Lower leg skin (tissue), 4 donors: ENCODE measurements at places on chromosomes 16 and 17. TPM values are rescaled to one million over a fixed set of nuclear protein-coding genes. Genes with fewer than 3 reads are reported as not detected.

DNA sequence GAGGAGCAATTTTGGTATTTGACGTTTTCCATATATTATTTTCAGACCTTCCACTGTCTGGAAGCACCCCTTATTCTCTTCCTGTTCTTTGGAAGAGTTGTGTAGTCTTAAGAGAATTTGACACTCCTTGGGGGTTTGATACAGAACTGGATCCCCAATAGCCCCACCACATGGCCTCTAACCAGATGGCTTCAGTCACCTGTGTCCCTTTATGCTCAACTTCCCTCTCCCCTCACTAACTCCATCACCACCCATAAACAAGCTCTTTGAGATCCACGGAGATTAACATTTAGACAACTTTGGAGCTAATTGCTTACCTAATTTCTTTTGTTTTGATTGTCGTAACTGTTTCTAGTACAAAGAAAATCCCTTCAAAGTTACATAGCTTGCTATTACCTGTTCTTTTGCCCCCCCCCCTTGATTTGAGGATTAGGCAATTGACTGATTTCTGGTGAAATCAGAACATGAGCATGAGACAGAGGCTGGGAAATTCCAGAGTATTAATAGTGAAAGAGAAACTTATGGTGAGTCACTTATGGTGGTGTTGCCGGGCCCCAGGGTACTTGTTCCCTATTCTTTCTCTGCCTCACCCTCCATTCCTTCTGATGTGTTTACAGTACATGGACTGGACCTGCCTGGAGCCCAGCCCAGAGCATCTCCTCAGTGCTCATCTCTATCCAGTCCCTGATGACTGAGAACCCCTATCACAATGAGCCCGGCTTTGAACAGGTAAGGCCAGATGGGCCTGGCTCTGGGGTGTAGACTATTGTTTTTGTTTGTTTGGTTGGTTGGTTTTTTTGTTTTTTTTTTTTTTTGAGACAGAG is 7.5 kb downstream of the UBE2Z start:
- DNase-seq, result peak; percentile 40

GRCh38 chr16:4087990-4088577 is 28.2 kb downstream of the ADCY9 start:
- no peak for DNase-seq

- no peak for DNase-seq
Observed at GRCh38 chr16:11183035-11183812, 72.8 kb downstream of the SOCS1 start.

GRCh38 chr16:58393138-58393504 is 850 bp downstream of the GINS3 start:
- no peak for DNase-seq

GRCh38 chr17:31515267-31515666 is 123.8 kb downstream of the RAB11FIP4 start:
- no peak for DNase-seq

Gene KRT9
- 0.91 TPM for total RNA-seq

Gene LGALS9B
- not detected for total RNA-seq
